ENCODE measurements at places on chromosomes 7 and 10. TPM values are rescaled to one million over a fixed set of nuclear protein-coding genes. Genes with fewer than 3 reads are reported as not detected.

GRCh38 chr7:67896721-67897120, 900.1 kb downstream of the TYW1 start:
- no peak for ATAC-seq
- no peaks in the 10 kb centered on the region for H3K27me3 ChIP-seq
- H3K4me1 ChIP-seq: no peaks in the 10 kb centered on the region
- no peak overlapping the region for H3K27ac ChIP-seq
- H3K4me3 ChIP-seq: no peak overlapping the region

GRCh38 chr10:19848226-19848985, 32.2 kb downstream of the PLXDC2 start:
- no peak for ATAC-seq
- no peak overlapping the region for H3K4me3 ChIP-seq
- H3K36me3 ChIP-seq: no peaks in the 10 kb centered on the region
- H3K27me3 ChIP-seq: no peaks in the 10 kb centered on the region

- peak overlapping the region; percentile 34 for H3K27ac ChIP-seq
- H3K4me3 ChIP-seq: no peak overlapping the region
- peak; percentile 75 for ATAC-seq
- H3K36me3 ChIP-seq: no peaks in the 10 kb centered on the region
- no peaks in the 10 kb centered on the region for H3K4me1 ChIP-seq
These were observed 433.6 kb downstream of the ACTR3B start for GRCh38 chr7:153193144-153193595.

Gene MKRN1
- 80.8 TPM for total RNA-seq

All from gastroesophageal sphincter (tissue), 4 donors.